Iris pigment epithelial cell (primary cell): ENCODE measurements at places on chromosomes 6 and 20.

DNA sequence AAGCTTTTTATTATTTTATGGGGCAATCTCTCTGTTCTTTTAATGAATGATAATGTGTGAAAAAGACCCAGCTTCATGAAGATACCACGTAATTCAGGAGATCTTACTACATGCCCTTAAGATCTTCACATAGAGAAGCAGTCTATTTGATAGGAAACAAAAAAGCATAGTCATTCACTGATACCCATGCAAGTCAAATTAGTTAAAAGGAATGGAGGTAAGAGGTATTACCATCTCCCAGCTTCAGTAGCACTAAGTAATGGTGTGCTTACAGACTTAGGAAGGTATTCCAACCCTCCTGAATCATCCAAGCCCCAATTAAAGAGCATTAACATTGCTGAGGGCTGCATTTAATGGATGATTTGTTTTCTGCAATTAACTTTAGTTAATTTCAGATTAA, 364.7 kb downstream of the SYNE1 start:
- DNase-seq = peak; percentile 8

- no peak for DNase-seq
Observed at GRCh38 chr6:139107051-139107450, 27.8 kb upstream of the HECA start.

- peak; percentile 39 for DNase-seq
Observed at GRCh38 chr20:3804254-3804751, 8.2 kb downstream of the CDC25B start.

GRCh38 chr20:33673410-33674293, 576 bp downstream of the NECAB3 start:
- no peak for DNase-seq

DNA sequence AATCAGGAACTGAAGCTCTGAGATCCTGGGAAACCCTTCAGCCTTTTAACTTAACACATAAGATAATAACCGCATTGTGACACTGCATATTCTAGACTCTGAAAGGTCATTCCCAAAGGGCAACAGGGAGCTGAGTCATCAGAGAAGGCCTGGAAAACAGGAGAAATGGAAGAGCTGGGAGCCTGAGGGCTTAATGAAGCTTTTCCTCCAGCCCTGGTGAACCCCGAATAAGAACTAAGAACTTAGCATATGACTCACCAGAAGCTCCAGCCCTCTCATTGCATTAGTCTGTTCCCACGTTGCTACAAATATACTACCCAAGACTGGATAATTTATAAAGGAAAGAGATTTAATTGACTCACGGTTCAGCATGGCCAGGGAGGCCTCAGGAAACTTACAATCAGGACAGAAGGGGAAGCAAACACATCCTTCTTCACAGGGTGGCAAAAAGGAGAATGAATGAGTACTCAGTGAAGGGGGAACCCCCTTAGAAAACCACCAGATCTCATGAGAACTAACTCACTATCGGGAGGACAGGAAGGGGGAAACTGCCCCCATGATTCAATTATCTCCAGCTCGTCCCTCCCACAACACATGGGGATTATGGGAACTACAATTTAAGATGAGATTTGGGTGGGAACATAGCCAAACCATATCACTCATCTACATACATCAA, 648.5 kb downstream of the TFAP2A start:
- peak; percentile 66 for DNase-seq
